ENCODE measurements at places on chromosomes 1 and 21. TPM values are rescaled to one million over a fixed set of nuclear protein-coding genes. Genes with fewer than 3 reads are reported as not detected.

CATSPERE gene
- 0.54 TPM for polyA plus RNA-seq

CD1E gene
- not detected for polyA plus RNA-seq

RGSL1 gene
- polyA plus RNA-seq = not detected

STIL gene
- polyA plus RNA-seq = 4.9 TPM

PCBP3 gene
- polyA plus RNA-seq = 4.2 TPM

SLC45A3 gene
- polyA plus RNA-seq = 4.6 TPM

SH3BGRL3 gene
- polyA plus RNA-seq = 131 TPM

CDK18 gene
- 2.5 TPM for polyA plus RNA-seq

CYP4A11 gene
- polyA plus RNA-seq = not detected

PTGS2 gene
- 5.9 TPM for polyA plus RNA-seq

AADACL3 gene
- not detected for polyA plus RNA-seq

PLA2G4A gene
- 0.49 TPM for polyA plus RNA-seq

MANEAL gene
- polyA plus RNA-seq = 3.7 TPM

SH2D2A gene
- polyA plus RNA-seq = not detected

ECM1 gene
- polyA plus RNA-seq = 20.2 TPM

CHD1L gene
- 24.7 TPM for polyA plus RNA-seq

RSPH1 gene
- polyA plus RNA-seq = 1.1 TPM

ABL2 gene
- 7.5 TPM for polyA plus RNA-seq

TFF2 gene
- not detected for polyA plus RNA-seq

CCDC181 gene
- polyA plus RNA-seq = 1.2 TPM

MASP2 gene
- polyA plus RNA-seq = not detected

NUP210L gene
- polyA plus RNA-seq = not detected

USH2A gene
- polyA plus RNA-seq = not detected

ACTN2 gene
- polyA plus RNA-seq = 0.10 TPM

TTC22 gene
- not detected for polyA plus RNA-seq

TFF1 gene
- not detected for polyA plus RNA-seq

KCTD3 gene
- polyA plus RNA-seq = 34.8 TPM

GFI1 gene
- polyA plus RNA-seq = 0.19 TPM

AMY1C gene
- not detected for polyA plus RNA-seq

OR2AK2 gene
- not detected for polyA plus RNA-seq

DNAI4 gene
- polyA plus RNA-seq = 1.9 TPM

GUCA2A gene
- polyA plus RNA-seq = not detected
